Caco-2 (cell line): ENCODE measurements at places on chromosomes 2 and 18. TPM values are rescaled to one million over a fixed set of nuclear protein-coding genes. Genes with fewer than 3 reads are reported as not detected.

DYNAP gene
- not detected in 2 replicates for total RNA-seq

GRCh38 chr18:50312296-50313030, 25.0 kb upstream of the CXXC1 start:
- DNase-seq = no peak
- H3K27ac ChIP-seq = no peak overlapping the region
- H3K36me3 ChIP-seq = no peaks in the 10 kb centered on the region
- no peaks in the 10 kb centered on the region for H3K4me1 ChIP-seq

GRCh38 chr2:119378566-119378965, 11.8 kb downstream of the DBI start:
- peaks cover 4% of the 10 kb centered on the region; the same call in 1 of the 2 replicates for H3K4me1 ChIP-seq
- no peak overlapping the region for H3K27ac ChIP-seq
- no peaks in the 10 kb centered on the region; the same call in 1 of the 2 replicates for H3K27me3 ChIP-seq
- no peaks in the 10 kb centered on the region for H3K36me3 ChIP-seq

GRCh38 chr18:50661013-50661412, 101.1 kb downstream of the MAPK4 start:
- H3K4me3 ChIP-seq = no peak overlapping the region
- H3K27ac ChIP-seq = no peak overlapping the region
- H3K36me3 ChIP-seq = no peaks in the 10 kb centered on the region
- H3K27me3 ChIP-seq = no peaks in the 10 kb centered on the region
- DNase-seq = no peak

- no peaks in the 10 kb centered on the region for H3K27me3 ChIP-seq
- peak; percentile 72 for DNase-seq
- peaks cover 55% of the 10 kb centered on the region for H3K4me1 ChIP-seq
- peak overlapping the region; percentile 94 for H3K27ac ChIP-seq
- H3K36me3 ChIP-seq = no peaks in the 10 kb centered on the region; the same call in 1 of the 2 replicates
Observed at GRCh38 chr18:8337211-8337610, 272.0 kb upstream of the RAB12 start.

DNA sequence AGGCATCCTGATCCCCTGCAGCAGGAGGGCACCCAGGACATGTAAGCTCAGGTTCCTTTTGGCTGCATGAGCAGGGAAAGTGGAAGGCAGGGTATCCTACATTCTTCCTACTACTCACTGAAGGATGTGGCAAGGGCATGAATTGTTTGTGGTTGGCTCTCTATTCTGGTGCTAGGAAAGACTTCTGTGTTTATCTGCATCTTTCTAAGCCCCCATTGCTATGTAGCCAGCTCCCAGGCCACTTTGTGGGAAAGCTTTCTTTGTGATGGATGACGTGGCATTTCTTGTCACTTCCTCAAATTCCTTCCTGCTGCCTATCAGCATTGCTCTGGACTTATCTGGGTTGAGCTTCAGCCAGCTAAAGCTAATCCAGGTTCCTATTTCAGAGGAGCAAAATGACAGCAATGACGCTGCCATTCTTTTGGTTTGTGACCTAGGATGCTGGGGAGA, 46.2 kb downstream of the MEIS1 start:
- no peak for DNase-seq
- H3K27ac ChIP-seq = no peak overlapping the region
- no peaks in the 10 kb centered on the region for H3K36me3 ChIP-seq
- no peak overlapping the region for H3K4me3 ChIP-seq

GRCh38 chr2:97663626-97663961, 250 bp downstream of the ACTR1B start:
- H3K27ac ChIP-seq = peak overlapping the region; percentile 98
- no peaks in the 10 kb centered on the region for H3K27me3 ChIP-seq
- peaks cover 6% of the 10 kb centered on the region for H3K4me1 ChIP-seq
- peak overlapping the region; percentile 73 for H3K4me3 ChIP-seq
- H3K36me3 ChIP-seq = no peaks in the 10 kb centered on the region; the same call in 1 of the 2 replicates
- DNase-seq = no peak

WDR35 gene
- 7.2 and 8.1 TPM in 2 replicates for total RNA-seq

GRCh38 chr18:74768096-74768495, 170.4 kb downstream of the ZNF407 start:
- no peak for DNase-seq
- no peak overlapping the region for H3K4me3 ChIP-seq
- no peaks in the 10 kb centered on the region for H3K4me1 ChIP-seq
- H3K27ac ChIP-seq = no peak overlapping the region
- H3K27me3 ChIP-seq = no peaks in the 10 kb centered on the region

AKAIN1 gene
- not detected in 2 replicates for total RNA-seq

- no peaks in the 10 kb centered on the region for H3K27me3 ChIP-seq
- H3K4me3 ChIP-seq = no peak overlapping the region
- H3K4me1 ChIP-seq = no peaks in the 10 kb centered on the region
- DNase-seq = no peak
- no peak overlapping the region for H3K27ac ChIP-seq
Observed at GRCh38 chr18:44569391-44570055, 111.2 kb upstream of the SETBP1 start.

FNDC4 gene
- 2.4 and 2.5 TPM in 2 replicates for total RNA-seq

- H3K4me3 ChIP-seq = no peak overlapping the region
- DNase-seq = no peak
- H3K4me1 ChIP-seq = no peaks in the 10 kb centered on the region
- H3K27ac ChIP-seq = no peak overlapping the region
- no peaks in the 10 kb centered on the region for H3K36me3 ChIP-seq
- H3K27me3 ChIP-seq = no peaks in the 10 kb centered on the region
Observed at GRCh38 chr2:143796051-143796450, 666.8 kb downstream of the ARHGAP15 start.

GRCh38 chr2:48334180-48334579, 195.8 kb upstream of the STON1 start:
- H3K4me1 ChIP-seq = peaks cover 4% of the 10 kb centered on the region
- H3K4me3 ChIP-seq = no peak overlapping the region
- no peaks in the 10 kb centered on the region for H3K36me3 ChIP-seq
- H3K27me3 ChIP-seq = no peaks in the 10 kb centered on the region
